ENCODE measurements at places on chromosomes 7 and 10.

GRCh38 chr7:133024596-133024995 lies 57.3 kb downstream of the CHCHD3 start:
- DNase-seq, result no peak

DNA sequence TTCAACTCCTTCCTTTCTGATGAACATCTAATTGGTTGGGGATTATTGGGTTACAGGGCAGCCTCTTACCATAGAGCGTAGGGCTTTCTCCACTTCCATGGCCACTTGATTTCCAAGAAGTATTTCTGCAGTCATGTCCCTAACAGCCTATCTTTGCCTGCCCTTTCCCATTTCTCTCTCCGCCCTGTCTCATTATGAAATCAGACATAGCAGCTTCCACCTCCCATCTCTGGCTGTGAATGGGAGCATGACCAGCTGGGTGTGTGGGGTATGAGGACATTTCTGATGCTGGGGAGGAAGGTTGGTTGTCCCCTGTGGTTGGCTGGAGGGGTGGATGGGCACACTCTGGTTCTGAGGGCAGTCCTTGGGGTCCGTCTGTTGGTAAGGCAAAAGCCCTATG lies 41.2 kb downstream of the ADCYAP1R1 start:
- peak; percentile 11 for DNase-seq

GRCh38 chr7:42858570-42858969 lies 53.3 kb downstream of the C7orf25 start:
- no peak for DNase-seq

DNA sequence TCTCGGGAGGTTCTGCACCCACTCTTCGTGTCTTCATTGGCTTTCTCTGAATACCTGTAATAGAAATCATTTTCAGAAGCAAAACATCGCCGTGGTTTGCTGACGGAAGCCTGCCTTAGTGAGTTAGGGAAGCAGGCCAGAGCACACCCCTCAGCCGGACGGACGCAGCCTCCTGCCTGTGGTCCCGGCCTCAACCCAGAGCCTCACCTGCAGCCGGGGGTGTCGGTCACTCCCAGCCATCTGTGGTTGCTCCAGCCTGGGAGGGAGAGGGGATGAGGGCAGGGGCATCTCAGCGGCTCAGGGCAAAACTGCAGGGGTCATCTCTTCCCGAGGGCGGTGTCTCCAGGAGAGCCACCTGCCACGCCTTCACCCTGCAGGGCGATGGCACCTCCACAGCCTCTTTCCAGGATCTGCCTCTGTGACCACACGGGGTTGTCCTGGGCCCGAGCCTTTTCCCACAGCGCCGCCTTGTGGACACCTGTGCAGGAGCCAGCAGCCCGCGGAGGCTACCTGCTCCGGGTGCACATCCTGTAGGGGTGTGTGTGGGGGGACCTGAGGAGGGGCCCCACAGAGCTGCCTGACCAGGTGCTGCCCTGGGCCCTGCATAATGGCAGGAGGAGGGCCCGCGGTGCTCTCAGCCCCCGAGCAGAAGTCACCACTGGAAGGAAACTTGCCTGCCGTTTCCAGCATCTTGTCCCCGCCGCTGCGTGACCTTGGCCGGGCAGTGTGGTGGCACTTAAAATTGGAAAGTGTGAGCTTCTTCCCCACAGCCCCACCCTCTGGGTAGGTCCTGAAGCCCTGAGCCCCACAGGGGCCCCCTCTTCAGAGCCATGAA lies 21.6 kb upstream of the AP5Z1 start:
- DNase-seq, result peak; percentile 90

GRCh38 chr10:3559011-3559410 lies 226.0 kb downstream of the KLF6 start:
- no peak for DNase-seq

GRCh38 chr7:93228302-93228701 lies 2.0 kb upstream of the HEPACAM2 start:
- no peak for DNase-seq

DNA sequence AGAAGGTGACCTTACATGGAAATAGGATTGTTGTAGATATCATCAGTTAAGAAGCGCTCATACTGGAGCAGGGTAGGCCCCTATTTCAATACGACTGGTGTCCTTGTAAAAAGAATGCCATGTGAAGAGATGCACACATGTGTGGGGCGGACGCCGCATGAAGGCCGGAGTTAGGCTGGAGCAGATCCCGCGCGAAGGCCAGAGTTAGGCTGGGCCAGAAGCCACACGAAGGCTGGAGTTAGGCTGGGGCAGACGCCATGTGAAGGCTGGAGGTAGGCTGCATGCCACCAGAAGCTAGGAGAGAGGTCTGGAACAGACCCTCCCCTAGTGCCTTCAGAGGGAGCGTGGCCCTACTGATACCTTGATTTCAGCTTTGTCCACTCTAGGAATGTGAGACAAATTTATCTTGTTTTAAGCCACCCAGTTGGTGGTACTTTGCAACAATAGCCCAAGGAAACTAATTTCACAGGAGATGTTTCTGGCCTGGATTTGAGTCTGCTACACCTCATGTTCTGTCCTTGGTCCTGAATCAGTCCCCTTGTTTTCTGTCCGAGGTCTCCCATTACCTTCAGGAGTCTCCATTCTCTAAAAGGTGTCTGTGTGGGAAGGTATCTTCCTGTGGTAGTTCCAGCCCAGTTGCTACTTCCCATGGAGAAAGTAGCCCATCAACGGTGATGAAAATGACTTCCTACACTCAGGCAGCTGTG lies 585.8 kb downstream of the LRMDA start:
- DNase-seq, result no peak

DNA sequence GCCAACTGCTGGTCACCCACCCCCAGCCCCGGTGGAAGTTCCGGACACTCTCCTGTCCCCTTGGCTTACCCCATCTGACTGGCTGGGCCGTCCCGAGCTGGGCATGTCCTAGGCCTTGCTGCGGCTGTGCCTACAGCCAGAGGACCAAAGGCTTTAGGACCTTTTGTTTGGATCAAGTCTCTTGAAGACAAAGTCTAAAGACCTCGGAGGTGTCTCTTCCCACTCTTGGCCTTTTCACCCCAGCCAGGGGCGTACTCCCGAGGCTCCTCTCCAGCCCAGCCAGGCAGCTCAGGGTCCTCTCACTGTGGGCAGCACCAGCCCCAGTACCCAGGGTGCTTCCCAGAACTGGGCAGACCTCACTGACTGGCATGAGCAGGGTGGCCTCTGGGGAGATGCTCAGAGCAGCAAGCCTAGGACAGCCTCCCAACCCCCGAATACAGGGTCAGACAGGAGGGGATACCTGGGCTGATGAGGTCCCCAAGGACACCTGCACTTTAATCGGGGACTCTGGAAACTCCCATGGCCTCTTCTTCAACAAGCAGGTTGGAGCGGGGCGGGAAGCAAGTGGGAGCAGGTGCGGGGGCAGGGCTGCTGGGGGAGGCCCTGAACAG lies 2.7 kb upstream of the PWWP2B start:
- no peak for DNase-seq

GRCh38 chr10:65032867-65033769 lies 1511.9 kb downstream of the REEP3 start:
- no peak for DNase-seq

DNA sequence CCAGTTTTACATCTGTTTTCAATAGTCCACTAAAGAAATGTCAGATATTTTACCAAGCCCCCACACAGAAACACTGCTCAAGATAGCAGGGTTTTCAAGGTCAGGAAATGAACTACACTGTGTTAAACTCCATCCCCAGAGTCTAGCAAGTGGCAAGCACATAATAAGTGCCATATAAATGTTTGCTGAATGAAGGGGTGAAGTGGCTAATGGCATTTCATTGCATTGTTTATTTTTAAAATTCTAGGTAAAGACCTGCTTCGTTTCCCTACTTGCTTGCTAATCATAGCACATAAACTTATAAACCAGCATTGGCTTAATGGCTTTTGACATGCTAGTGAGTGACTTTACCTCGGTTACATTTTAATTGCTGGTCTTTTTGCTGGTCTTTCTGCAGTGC lies 322.6 kb downstream of the GRID1 start:
- DNase-seq, result no peak

- DNase-seq, result no peak
Measured at GRCh38 chr7:90580051-90580450, 16.1 kb upstream of the CDK14 start.

DNA sequence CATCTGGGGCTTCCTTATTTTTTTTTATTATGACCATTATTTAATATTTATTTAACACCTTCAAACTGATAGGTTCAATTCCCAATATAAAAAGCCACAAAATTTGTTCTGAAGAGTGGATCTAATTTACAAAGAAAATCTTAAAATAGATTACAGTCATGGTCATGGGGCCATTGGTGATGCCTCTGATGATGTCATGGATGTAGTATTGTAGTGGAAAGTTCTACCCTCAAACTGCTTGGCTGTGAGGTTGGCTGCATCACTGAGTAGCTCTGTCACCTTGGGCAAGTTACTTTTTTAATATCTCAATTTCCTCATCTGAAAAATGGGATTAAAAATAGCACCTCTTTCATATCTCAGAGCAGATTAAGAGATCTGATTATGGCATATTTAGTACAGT lies 128.5 kb downstream of the DKK1 start:
- DNase-seq, result no peak

- DNase-seq, result no peak
Measured at GRCh38 chr10:91054325-91054724, 133.4 kb upstream of the ANKRD1 start.

- DNase-seq, result no peak
Measured at GRCh38 chr7:148605350-148605749, 14.8 kb downstream of the C7orf33 start.

GRCh38 chr10:76074659-76075058 lies 643.2 kb downstream of the LRMDA start:
- DNase-seq, result no peak

DNA sequence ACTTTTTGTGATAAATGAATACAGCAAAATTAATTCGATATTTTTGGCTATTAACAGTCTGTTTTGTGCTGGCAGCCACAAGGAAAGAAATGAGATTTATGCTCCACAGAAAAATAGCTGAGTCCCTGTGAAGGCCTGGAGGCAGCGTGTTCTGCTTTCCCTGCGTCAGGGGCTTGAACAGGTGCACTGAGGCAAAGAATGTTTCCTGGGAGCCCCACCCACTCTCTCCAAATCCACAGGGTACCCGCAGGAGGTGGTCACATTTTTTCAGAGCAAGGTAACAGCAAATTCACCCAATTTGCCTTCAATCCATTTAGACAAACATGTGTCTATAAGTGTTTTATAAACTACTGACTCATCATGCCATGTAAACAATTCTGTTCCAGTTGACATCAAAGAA lies 308.1 kb downstream of the TCERG1L start:
- no peak for DNase-seq

GRCh38 chr7:113431406-113431805 lies 313.1 kb upstream of the SMIM30 start:
- no peak for DNase-seq

GRCh38 chr7:8259586-8260222 lies 2.3 kb downstream of the ICA1 start:
- DNase-seq, result no peak

DNA sequence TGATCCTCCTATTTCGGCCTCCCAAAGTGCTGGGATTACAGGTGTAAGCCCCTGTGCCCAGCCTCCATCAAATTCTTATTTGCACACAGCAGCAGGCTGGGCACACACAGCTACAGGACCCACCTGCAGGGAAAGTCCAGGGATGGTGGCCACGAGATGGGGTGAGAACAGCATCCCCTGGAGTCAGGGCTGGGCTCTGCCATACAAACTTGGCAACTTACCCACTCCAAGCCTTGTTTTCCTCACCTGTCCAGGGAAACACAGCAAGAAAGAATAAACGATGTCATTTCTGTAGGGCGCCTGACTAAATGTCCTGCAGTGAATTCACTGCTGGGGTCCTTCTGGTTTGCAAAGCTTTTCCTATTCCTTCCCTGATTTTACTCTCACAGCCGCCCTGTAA lies 5.5 kb downstream of the MYH16 start:
- DNase-seq, result no peak

- no peak for DNase-seq
Measured at GRCh38 chr10:95394161-95394880, 103.5 kb upstream of the PDLIM1 start.

- DNase-seq, result no peak
Measured at GRCh38 chr7:131371411-131371810, 43.7 kb downstream of the MKLN1 start.

GRCh38 chr7:40874756-40875155 lies 740.0 kb downstream of the SUGCT start:
- DNase-seq, result no peak

DNA sequence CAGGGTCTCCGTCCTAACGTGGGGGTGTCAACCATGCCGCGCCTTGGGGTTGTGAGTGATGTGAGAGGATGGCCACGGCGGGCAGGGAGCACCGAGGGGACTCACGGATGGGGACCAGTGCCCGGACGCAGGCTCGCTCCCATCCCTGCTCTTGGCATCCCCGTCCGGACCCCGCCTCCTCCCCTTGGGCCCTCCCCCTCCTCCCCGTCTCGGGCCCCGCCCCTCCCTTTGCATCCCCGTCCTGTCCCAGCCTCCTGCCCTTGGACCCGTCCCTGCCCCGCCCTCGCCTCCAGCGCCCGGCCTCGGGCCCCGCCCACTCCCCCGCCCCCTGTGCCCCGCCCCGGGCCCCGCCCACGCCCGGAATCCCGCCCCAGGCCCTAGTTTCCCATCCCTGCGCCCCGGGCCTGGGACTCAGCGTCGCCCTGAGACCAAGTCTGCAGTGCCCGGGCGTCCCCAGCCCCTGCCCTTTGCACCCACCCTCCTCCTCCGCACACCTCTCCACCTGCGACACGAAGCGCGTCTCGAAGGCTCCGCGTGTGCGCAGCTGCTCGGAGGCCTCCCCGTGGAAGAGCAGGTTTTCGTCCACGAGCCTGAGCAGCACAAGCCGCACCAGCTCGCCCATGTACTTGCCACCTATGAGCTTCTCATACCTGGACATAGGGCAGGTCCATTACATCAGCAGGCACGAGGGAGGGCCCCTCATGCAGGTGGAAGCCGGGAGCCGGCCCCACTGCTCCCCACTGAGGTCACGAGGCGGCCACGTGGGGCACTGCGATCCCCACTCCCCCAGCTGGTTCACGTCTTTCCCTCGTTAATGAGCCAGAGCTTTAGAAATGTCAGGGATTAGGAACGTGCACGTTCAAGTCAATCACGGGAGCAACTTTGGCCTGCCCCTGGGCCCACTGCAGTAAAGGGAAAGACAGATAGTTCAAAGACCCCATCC lies 5.1 kb upstream of the MYL7 start:
- DNase-seq, result peak; percentile 69

GRCh38 chr10:126593968-126594701 lies 76.4 kb downstream of the C10orf90 start:
- no peak for DNase-seq

GRCh38 chr7:130256704-130257103 lies 10.0 kb upstream of the CPA2 start:
- no peak for DNase-seq

DNA sequence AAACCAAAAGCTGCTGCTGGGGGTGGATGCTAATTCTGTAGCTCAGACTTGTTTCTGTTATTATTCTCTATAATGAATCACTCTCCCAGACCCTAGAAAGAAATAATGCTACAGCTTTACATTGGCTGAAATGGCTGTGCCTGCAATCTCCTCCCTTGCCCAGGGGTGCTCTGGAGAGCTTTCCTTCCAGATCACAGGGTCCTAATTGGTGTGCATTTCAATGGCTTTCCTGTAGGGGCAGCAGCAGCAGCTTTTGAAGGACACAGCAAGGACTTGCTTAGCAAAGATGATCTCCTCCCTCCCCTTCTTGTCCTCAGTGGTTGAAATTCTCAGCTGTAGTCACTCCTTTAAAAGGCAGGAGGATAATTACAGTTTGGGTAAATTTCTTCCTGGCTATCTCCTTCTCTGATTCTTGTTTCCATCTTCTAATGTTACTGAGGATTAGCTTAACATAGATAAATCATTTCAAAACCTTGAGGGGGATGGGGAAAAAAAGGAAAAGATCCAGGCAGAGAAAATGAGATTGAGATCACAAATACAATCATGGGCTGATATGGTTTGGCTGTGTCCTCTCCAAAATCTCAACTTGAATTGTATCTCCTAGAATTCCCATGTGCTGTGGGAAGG lies 120.2 kb upstream of the CTTNBP2 start:
- no peak for DNase-seq

Data from activated CD4-positive, CD25-positive, alpha-beta regulatory T cell treated with anti-CD3 and anti-CD28 coated beads, Interleukin-2, amount 50 U/mL, for 72 hours (primary cell).